Mesenchymal stem cell (in vitro differentiated cells and primary cell): ENCODE measurements at places on chromosomes 4 and X.

- H3K4me3 ChIP-seq = no peak overlapping the region
- H3K36me3 ChIP-seq = no peaks in the 10 kb centered on the region
- no peak for DNase-seq
- H3K27ac ChIP-seq = no peak overlapping the region
- H3K4me1 ChIP-seq = peaks cover 4% of the 10 kb centered on the region
- H3K27me3 ChIP-seq = no peaks in the 10 kb centered on the region
Observed at GRCh38 chrX:150573702-150574101, 5.3 kb downstream of the MTM1 start.

DNA sequence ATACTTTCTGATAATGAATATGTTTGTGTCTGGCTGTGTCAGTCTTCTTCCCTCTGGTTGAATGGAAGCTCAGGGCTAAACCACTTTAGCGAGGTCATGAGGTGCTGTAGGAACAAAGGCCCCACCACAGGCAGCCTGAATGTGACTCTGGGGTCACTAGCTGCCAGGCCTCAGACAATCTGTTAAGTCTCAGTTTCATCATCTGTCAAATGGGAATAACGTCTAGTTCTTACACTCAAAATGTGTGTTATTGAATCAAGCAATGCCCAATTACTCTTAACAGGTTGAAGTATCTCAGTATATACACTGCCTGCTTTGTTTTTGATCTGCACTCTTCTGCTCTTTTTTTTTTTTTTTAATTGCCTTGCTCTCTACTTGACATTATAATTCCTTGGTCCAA, 148.6 kb downstream of the STK32B start:
- no peak overlapping the region for H3K4me3 ChIP-seq

- H3K36me3 ChIP-seq = no peaks in the 10 kb centered on the region
- H3K27me3 ChIP-seq = no peaks in the 10 kb centered on the region
- H3K27ac ChIP-seq = no peak overlapping the region
- H3K4me3 ChIP-seq = no peak overlapping the region
Observed at GRCh38 chr4:24209131-24209530, 319.3 kb upstream of the PPARGC1A start.

- H3K27me3 ChIP-seq = no peaks in the 10 kb centered on the region
- H3K27ac ChIP-seq = no peak overlapping the region
- no peak overlapping the region for H3K4me3 ChIP-seq
- H3K36me3 ChIP-seq = no peaks in the 10 kb centered on the region
- H3K4me1 ChIP-seq = no peaks in the 10 kb centered on the region
- DNase-seq = no peak
Observed at GRCh38 chr4:145003675-145004074, 94.3 kb downstream of the ANAPC10 start.

GRCh38 chr4:32519060-32519459, 1798.9 kb downstream of the PCDH7 start:
- DNase-seq = no peak
- no peaks in the 10 kb centered on the region for H3K36me3 ChIP-seq
- no peaks in the 10 kb centered on the region for H3K27me3 ChIP-seq

GRCh38 chr4:100841911-100842310, 324.1 kb upstream of the EMCN start:
- peak; percentile 63 for DNase-seq
- H3K4me1 ChIP-seq = no peaks in the 10 kb centered on the region

DNA sequence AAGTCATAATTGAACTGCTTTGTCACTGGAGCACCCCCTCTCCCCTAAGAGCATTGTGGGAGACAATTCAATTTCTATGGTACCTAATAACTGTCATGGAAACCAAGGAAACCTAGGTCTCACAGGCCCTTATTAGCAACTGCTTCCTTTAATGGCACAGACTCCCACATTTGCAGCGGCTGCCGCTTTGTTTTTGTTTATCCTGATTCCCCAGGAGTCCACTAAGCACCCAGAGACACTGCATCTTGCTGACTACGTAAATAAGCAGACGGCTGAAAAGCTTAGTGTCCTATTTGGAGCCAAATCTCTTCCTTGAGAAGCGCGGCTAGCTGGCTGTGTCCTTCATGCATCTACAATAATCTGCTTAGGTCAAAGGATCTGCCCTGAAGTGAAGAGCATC, 494.4 kb downstream of the TMA16 start:
- no peaks in the 10 kb centered on the region for H3K4me1 ChIP-seq
- no peak for DNase-seq
- H3K4me3 ChIP-seq = no peak overlapping the region
- no peaks in the 10 kb centered on the region for H3K36me3 ChIP-seq
- H3K27me3 ChIP-seq = no peaks in the 10 kb centered on the region
- H3K27ac ChIP-seq = no peak overlapping the region

DNA sequence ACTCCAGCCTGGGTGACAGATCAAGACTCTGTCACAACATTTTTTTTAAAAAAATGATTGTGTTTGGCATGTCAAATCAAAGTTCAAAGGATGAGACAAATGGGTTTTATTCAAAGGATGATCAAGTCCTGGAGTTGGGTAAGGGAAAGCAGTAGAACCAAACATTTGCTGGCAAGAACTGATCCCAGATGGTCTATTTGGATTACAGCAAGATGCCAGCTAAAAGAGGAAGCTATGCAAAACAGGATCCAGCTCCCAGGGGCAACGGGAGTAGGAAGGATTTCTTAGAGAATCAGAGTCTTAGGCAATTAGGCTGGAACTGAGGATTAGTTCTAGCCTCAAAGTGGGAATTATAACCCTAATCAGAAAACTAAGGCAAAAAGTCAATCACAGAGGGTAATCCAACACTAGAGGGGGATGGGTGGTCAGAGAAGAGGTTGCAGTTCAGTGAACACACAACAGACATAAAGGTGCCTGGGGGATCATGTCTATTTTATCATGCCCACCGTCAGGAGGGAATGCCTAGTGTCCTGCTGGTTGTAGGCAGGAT, 133.0 kb upstream of the PLS3 start:
- no peaks in the 10 kb centered on the region for H3K36me3 ChIP-seq
- no peak for DNase-seq
- H3K4me1 ChIP-seq = no peaks in the 10 kb centered on the region
- H3K27me3 ChIP-seq = peaks cover 26% of the 10 kb centered on the region

GRCh38 chr4:112509243-112510141, 6.5 kb downstream of the NEUROG2 start:
- no peak overlapping the region for H3K27ac ChIP-seq
- peaks cover 22% of the 10 kb centered on the region for H3K4me1 ChIP-seq
- peaks cover 80% of the 10 kb centered on the region for H3K27me3 ChIP-seq

- H3K36me3 ChIP-seq = no peaks in the 10 kb centered on the region
- no peak overlapping the region for H3K4me3 ChIP-seq
- no peaks in the 10 kb centered on the region for H3K27me3 ChIP-seq
- H3K4me1 ChIP-seq = no peaks in the 10 kb centered on the region
- no peak for DNase-seq
- H3K27ac ChIP-seq = no peak overlapping the region
Observed at GRCh38 chr4:133584714-133585113, 435.6 kb downstream of the PCDH10 start.

- no peak overlapping the region for H3K27ac ChIP-seq
- DNase-seq = no peak
- no peak overlapping the region for H3K4me3 ChIP-seq
- H3K4me1 ChIP-seq = peaks cover 2% of the 10 kb centered on the region
- H3K27me3 ChIP-seq = no peaks in the 10 kb centered on the region
- H3K36me3 ChIP-seq = no peaks in the 10 kb centered on the region
Observed at GRCh38 chr4:11440481-11441193, 11.9 kb upstream of the HS3ST1 start.

DNA sequence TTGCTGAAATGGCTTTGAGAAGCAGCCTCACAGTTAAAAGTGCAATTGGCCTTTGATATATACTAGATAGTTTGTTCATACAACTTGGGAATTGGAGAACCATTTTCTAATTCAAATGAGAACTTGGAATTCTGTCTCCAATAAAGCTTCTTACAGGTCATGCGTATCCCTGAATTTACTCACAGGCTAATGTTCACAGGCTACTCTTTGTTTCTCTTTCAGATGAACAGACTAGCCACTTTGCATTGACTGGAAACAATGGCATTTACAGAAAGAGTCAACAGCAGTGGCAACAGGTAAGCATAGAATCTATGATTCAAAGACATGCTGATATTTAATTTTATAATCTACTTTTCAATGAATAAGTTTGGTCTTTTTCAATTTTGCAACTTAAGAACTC, 13.5 kb downstream of the AFF1 start:
- no peak for DNase-seq
- H3K4me3 ChIP-seq = no peak overlapping the region
- no peaks in the 10 kb centered on the region for H3K27me3 ChIP-seq
- no peaks in the 10 kb centered on the region for H3K4me1 ChIP-seq

- H3K36me3 ChIP-seq = no peaks in the 10 kb centered on the region
- H3K4me1 ChIP-seq = no peaks in the 10 kb centered on the region
- no peak overlapping the region for H3K4me3 ChIP-seq
- H3K27me3 ChIP-seq = no peaks in the 10 kb centered on the region
- no peak overlapping the region for H3K27ac ChIP-seq
Observed at GRCh38 chrX:110081740-110082139, 78.8 kb downstream of the TMEM164 start.

- no peaks in the 10 kb centered on the region for H3K4me1 ChIP-seq
- no peaks in the 10 kb centered on the region for H3K36me3 ChIP-seq
- H3K4me3 ChIP-seq = no peak overlapping the region
- no peak overlapping the region for H3K27ac ChIP-seq
- H3K27me3 ChIP-seq = no peaks in the 10 kb centered on the region
- no peak for DNase-seq
Observed at GRCh38 chr4:88998001-88998400, 59.0 kb downstream of the FAM13A start.

DNA sequence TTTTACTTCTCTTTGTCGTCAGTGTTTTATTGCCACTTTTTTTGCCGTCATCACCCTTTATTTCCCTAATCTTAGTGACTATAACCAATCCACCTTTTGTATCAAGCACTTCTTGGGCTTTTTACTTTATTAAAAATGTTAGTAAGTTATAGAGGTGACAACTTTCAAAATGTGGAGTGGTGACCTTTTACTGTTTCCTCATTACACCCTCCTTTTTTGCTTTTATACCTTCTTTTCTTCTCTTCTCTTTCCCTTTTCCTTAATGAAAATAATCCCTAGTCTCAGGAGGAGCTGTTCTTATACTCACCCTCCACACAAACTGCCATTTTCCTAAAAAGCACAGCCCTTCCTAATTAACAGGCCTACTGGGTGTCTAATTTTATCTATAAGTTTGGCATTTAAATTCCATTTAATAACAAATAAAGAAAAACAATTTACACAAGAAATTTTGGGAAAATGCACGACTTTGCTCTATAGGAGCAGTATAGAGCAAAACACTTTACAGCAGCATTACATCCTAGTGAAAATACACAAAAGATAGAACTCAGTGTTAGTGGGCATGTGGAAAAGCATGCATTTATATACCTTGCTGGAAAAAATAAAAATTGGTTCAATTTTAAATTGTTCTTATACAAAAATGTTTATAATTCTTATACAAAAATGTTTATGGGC, 27.3 kb downstream of the BBS12 start:
- no peaks in the 10 kb centered on the region for H3K36me3 ChIP-seq
- H3K4me1 ChIP-seq = peaks cover 4% of the 10 kb centered on the region
- no peak overlapping the region for H3K4me3 ChIP-seq
- H3K27ac ChIP-seq = no peak overlapping the region
- no peak for DNase-seq

DNA sequence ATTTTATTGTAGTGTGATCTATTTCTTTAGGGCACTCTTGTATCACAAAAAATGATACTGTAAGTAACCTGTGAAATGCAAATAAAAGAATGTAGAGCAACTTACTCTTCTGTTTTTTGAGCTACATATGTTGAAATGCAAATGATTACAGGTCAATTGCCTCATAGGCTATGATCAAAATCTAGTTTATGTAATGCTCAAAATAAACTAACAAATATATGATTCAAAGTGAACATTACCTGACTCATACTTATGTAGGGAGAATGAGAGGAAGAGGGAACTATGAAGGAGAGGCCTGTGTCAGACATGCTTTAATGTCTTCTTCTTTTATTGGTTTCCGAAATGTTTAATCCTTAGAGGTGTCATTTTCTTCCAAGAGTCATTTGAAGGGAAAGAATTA, 5.0 kb upstream of the RPS6KA3 start:
- no peak overlapping the region for H3K4me3 ChIP-seq
- H3K36me3 ChIP-seq = no peaks in the 10 kb centered on the region
- H3K27me3 ChIP-seq = no peaks in the 10 kb centered on the region
- peaks cover 2% of the 10 kb centered on the region for H3K4me1 ChIP-seq

DNA sequence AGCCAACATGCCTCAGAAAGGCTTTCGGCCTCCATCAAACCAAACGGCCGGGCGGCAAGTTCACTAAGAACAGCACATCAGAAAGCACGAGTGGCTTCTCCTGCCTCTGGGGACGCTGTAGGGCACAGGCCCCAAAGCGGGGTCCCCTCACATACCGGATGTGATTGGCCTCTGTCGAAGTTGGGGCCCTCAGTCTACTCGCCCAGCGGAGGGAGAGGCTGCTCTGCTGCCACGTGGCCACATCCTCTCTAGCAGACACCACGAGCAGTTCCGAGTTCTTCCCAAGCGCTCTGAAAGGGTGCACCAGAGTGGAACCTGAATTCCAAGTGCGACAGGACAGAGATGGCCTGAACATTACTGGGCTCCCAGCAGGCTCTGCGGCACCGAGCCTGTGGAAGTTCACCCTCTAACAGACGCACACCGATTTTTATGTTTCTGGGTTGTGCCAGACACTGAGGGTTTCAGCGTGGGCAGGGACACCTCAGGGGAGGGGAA, 21.1 kb downstream of the NOP14 start:
- peaks cover 13% of the 10 kb centered on the region for H3K4me1 ChIP-seq
- H3K27me3 ChIP-seq = no peaks in the 10 kb centered on the region
- H3K4me3 ChIP-seq = no peak overlapping the region
- no peak for DNase-seq

- peaks cover 13% of the 10 kb centered on the region for H3K27me3 ChIP-seq
- no peak overlapping the region for H3K4me3 ChIP-seq
- no peak overlapping the region for H3K27ac ChIP-seq
- H3K4me1 ChIP-seq = no peaks in the 10 kb centered on the region
- no peaks in the 10 kb centered on the region for H3K36me3 ChIP-seq
Observed at GRCh38 chrX:111431001-111431400, 19.0 kb upstream of the DCX start.

DNA sequence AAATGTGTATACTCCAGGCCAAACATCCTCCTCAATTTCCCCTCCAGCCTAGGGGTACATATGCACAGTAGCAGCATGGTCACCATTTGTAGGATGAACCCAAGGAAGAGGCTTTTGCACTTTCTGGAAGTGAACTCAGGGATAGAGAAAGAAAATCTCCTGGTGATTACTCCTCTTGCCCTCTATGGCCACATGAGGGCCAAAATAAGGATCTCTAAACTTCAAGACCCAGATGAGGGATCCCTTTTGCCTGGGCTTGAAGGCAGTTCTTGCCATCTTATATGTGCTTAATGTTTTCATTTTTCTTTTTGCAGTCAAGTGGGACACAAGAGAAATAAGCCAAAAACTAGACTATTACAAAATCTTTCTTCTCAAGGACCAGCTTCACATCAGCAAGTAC, 29.5 kb upstream of the MUC7 start:
- no peak overlapping the region for H3K27ac ChIP-seq
- no peak overlapping the region for H3K4me3 ChIP-seq
- H3K4me1 ChIP-seq = no peaks in the 10 kb centered on the region
- H3K27me3 ChIP-seq = no peaks in the 10 kb centered on the region
- H3K36me3 ChIP-seq = no peaks in the 10 kb centered on the region

GRCh38 chrX:1903236-1903935, 288.5 kb downstream of the ASMT start:
- peak; percentile 1 for DNase-seq
- H3K27me3 ChIP-seq = no peaks in the 10 kb centered on the region
- no peaks in the 10 kb centered on the region for H3K36me3 ChIP-seq
